Lung (tissue), 17 donors: ENCODE measurements at places on chromosomes 11 and 22. TPM values are rescaled to one million over a fixed set of nuclear protein-coding genes. Genes with fewer than 3 reads are reported as not detected.

The RIMBP3B gene
- 0.21 TPM for total RNA-seq

DNA sequence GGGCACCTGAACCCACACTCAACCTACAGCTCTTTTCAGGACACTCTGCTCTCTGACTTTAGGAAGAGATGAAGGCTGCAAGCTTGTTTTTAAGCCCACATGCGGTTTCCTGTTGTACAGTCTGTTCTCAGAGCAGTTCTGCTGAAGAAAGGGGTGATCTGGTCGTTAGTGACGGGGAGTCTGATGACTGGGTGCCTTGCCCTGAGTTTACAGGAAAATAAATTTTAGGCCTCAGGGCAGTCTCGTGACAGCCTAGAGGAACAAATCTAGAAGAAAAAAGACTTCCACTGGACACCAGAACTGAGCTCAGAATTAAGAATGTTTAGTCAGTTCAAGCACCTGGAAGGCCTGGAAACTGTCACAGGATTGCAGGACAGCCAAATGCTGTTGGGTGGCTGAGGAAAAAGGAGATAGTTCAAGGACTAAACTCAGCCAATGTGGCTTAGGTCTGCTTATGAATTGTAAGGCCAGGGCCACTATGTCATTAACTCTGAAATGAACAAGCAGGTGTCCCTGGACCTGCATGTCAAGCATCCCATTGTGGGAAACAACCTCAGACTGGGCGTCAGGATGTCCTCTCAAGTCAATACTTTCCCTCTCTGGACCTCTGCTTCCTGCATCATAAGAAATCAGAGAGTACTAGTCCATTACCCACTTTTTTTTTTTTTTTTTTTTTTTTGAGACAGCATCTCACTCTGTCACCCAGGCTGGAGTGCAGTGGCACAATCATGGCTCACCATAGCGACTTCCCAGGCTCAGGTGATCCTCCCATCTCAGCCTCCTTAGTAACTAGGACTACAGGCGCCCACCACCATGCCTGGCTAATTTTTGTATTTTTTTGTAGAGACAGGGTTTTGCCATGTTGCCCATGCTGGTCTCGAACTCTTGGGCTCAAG lies 5.7 kb downstream of the PIK3IP1 start:
- H3K4me1 ChIP-seq, result peaks cover 8% of the 10 kb centered on the region
- H3K4me3 ChIP-seq, result no peak overlapping the region
- H3K36me3 ChIP-seq, result peaks cover 2% of the 10 kb centered on the region

The TRIM49D1 gene
- total RNA-seq, result not detected

- peak; percentile 74 for DNase-seq
- peaks cover 9% of the 10 kb centered on the region for H3K4me1 ChIP-seq
- no peak overlapping the region for H3K27ac ChIP-seq
- H3K27me3 ChIP-seq, result no peaks in the 10 kb centered on the region
- H3K36me3 ChIP-seq, result peaks cover 4% of the 10 kb centered on the region
Observed at GRCh38 chr22:21657360-21658032, 8.3 kb upstream of the PPIL2 start.
